Stimulated activated CD8-positive, alpha-beta memory T cell treated with anti-CD3 and anti-CD28 coated beads, Interleukin-4, amount 100 ng/mL, for 4 hours (primary cell): ENCODE measurements at places on chromosomes 1 and 21.

- no peak for DNase-seq
These were observed 56.0 kb upstream of the ABCG1 start for GRCh38 chr21:42162831-42163510.

GRCh38 chr1:217193151-217193550 is 437.7 kb downstream of the GPATCH2 start:
- DNase-seq = no peak

GRCh38 chr1:248828845-248829244 is 3.1 kb upstream of the SH3BP5L start:
- no peak for DNase-seq

GRCh38 chr1:225434046-225434445 is 6.2 kb upstream of the LBR start:
- no peak for DNase-seq

- no peak for DNase-seq
These were observed 5.6 kb upstream of the THEM5 start for GRCh38 chr1:151858886-151859665.

- no peak for DNase-seq
These were observed 20.5 kb downstream of the MAPKAPK2 start for GRCh38 chr1:206705191-206705590.

- no peak for DNase-seq
These were observed 678.1 kb upstream of the CXADR start for GRCh38 chr21:16834791-16835190.

DNA sequence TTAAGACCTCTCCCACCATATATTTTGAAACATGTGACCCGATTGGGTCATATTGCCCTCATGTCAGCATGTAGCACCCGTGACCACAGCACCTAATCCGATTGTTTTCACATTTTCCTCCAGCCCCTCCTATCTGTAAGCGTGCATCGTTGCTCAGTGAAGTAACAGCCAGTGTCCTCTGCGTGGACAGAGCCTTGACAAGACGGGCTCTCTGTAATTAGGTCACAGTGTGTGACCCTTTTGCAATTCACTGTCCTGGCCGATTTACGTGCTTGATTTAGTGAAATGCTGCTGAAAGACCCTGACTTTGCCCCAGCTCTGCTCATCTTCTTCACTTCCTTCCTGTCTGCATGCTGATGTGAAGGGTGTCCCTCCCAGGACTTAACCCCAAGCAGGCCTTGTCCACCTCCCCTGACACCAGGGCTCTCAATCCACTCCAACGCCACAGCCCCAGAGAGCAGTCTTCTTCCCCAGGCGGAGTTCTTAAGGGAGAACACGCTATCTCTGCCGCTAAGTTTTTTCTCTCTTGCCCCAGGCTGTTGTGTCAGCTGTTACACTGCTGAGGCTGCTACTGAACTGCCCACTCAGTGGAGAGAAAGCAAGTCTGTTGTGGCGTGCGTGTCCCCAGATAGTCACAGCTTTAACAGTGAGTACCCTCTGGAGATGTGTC is 19.4 kb downstream of the URB2 start:
- no peak for DNase-seq

GRCh38 chr1:109628540-109629321 is 9.1 kb downstream of the AMPD2 start:
- no peak for DNase-seq

DNA sequence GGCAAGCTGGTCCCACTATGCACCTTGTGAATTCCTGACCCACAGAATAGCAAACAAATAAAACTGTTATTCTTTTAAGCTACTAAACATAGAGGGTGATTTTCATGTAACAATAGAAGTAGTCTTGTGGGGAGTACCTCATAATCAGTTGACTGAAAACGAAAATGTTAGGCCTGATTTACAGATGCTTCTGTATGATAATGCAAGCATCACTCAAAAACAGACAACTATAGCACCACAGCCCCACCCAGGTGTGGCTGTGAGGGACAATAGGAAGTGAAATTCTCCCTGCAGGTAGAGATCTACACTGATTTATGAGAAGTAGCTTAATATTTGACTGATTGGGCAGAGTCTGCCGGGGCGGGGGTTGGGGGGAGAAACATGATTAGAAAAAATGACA is 26.5 kb upstream of the KRTAP19-8 start:
- no peak for DNase-seq

DNA sequence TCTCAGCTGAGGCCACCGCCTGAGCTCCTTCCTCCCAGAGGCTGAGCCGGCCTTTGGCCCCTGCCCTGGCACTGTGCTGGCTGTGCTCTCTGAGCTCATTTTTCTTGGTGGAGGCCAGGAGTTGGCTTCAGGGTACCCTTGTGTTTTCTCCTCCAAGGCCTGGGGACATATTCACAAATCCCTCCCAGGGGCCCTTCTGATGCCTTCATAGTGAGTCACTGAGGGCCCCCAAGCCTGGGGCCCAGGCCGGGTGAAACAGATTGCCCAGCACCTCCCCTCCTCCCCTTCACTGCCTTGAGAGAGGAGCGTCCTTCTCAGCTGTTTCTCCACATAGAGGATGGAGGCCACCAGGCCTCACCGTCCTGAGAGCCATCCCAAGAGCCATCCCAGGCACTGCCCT is 105.8 kb downstream of the SIK1 start:
- DNase-seq = no peak

DNA sequence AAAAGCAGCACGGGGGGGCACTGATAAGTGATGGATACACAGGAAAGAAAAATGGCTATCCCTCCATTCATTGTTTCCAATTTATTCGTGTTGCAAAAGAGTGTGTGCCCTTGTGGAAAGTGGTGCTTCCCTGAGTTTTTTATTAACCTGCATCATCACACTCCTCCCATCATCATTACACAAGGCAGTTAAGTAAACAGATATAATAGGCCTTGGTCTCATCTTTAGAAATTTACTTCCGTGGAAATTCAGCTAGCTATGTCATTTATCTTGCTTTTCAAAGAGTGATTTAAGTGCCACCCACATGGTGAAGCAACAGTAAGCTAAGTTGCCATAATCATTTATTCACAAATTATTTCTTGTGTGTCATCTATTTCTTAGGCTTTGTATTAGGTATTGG is 473.3 kb downstream of the NEGR1 start:
- no peak for DNase-seq

DNA sequence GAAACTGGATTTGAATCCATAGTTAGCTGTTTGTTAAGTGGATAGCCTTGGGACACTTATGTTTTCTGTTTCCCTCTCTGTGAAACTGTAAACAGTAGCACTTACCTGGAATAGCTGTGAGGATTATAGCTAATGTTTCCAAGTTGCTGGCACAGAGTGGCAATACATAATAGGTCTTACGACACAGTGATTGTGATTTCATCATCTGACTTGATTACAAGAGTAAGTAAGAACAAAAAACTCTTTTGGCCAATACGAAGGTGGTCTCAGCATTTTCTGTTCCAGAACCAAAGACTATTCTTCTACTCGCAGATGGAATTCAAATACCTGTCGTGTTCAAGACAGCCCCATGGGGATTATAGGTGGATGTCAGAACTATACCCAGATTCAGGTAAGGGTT is 2.1 kb downstream of the C8B start:
- no peak for DNase-seq

DNA sequence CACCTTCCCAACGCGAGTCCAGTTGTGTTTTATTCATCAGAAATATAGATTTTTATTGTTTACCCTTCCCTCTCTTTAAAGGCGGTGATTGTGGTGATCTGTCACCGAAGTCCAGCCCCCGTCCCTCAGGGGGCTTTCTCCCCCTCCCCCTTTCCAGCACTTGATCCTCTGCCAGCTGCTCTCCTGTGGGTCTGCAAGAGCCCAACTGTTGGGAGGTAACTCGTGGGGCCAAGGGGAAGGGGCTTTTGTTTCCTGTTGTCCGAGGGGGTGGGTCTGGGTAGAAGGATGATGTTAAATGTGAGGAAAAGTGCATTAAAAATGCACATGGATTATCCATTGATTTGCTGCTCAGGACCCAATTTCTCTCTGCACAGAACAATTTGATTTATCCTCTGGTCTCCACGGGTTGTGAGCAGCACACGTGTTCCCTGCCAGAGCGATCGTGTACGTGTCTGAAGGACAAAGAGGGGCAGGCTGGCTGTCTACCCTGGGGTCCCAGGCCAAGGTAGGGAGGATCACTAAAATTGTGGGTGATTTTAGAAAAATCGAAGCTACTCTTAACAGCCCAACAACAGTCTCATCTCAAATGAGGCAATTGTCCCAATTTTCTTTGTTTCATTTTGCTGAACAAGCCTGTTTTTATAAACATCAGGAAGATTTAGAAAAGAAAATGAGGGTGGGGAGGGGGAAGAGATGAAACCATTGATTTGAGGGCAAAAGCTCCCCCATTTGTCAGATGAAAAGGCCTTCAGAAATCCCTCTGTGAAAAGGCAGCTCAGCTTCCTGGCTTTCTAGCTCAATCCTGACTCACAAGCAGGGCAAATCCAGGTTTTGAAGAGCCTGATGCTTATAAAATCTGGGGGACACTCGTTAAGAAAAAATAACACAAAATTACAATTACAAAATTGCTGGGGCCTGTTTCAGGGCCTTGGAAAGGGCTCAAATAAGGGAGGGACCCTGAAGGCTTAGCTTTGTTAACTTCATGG is 176.2 kb downstream of the RHOU start:
- DNase-seq = no peak

DNA sequence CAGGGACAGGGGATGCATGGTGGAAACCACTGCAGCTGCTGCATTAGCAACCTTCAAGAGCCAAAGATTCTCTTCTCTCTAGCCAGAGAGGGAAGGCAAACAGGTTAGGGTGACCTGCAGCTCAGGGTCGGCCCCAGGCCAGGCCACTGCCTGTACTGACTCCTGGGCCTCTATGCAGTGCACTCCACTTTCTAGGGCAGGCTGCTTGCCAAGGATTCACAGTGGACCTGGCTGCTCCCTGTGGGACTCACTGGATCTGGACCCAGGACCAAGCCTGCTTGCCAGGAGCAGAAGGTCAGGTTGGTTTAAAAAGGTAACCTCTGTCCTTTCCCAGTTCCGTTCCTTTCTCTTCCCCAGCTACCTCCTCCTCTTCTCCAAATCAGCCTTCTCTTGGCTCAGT is 52.4 kb downstream of the HIVEP3 start:
- no peak for DNase-seq

GRCh38 chr1:51297401-51298321 is 32.7 kb downstream of the TTC39A start:
- DNase-seq = no peak

- DNase-seq = no peak
These were observed 76.6 kb downstream of the ABCA4 start for GRCh38 chr1:94044290-94044790.

DNA sequence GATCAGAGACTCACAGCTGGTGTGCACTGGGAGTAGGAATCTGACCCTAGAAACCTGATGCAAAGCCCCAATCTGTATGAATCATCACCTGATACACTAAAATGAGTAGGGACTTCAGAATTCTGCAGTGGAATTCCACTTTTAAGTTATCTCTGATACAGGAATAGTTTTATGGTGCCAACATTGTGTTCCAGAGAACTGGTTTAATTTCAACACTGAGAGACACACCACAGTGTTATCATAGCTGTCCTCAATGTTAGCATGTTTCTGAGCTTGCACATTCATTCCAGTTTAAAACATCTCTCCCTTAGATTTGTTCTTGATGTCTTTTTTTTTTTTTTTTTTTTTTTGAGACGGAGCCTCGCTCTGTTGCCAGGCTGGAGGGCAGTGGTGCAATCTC is 7.1 kb downstream of the UTS2 start:
- no peak for DNase-seq
